Activated CD4-positive, alpha-beta T cell treated with anti-CD3 and anti-CD28 coated beads for 36 hours (primary cell): ENCODE measurements at places on chromosomes 6 and 20.

DNA sequence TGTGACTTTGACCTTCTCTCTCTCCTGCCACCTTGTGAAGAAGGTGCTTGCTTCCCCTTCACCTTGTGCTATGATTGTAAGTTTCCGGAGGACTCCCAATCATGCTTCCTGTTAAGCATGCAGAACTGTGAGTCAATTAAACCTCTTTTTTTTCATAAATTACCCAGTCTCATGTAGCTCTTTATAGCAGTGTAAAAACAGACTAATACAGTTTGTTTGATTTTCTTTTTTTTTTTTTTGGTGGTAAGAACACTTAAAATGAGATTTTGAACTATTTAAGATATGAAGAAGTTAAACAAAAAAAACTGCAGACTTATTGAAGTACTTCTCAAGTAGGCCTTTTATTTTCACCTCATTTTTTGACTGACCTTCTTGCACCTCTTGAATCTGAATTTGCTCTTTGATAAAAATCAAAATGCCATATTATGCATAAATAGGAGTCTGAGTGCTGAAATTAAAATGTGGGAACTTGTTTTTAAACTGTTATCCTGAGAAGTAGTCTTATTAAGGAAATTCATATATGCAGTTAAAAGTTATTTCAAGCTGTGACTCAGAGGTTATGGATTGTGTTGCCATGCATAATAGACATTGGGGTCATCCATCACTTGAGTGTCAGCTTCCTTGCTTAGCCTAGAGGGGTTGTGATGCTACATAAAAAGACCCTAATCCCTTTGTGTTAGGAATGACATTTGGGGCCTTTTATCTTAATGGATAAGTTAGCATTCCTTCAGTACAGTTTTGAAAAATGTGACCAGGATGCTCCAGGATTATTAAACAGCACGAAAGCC, 447.9 kb upstream of the FKBP1C start:
- no peak for DNase-seq

DNA sequence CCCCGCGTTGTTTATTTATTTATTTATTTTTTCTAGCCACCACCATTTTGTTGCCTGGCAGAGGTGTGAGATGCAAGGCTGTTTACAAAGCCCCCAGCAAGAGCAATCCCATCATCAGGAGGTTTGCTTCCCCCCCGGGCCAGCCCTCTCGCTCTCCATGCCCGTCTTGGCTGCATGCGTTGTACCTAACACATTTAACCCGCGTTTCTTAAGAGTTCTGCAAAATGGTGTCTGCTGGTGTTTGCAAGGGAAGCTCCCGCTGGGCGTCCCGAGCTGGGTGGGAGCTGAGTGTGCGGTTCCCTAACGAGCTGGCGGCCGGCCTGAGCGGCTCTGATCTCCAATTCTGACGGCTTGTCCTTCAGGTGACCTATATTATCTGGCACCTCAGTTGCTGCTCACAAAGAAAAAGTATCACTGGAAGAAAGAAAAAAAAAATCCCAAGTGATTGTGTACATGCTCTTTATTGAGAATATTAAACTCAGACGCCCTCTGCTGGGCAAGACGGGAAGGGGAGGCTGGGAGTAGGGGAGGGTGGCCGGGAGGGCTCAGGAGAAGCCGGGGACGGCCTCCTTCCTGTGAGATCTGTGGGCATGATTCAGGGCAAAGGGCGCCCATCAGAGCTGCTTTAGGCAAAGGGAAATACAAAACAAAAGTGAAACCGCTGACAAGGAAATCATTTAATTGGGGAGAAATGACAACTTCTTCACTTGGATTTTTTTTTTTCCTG, 154.8 kb downstream of the BCAS1 start:
- peak; percentile 98 for DNase-seq

- DNase-seq, result no peak
Observed at GRCh38 chr6:39834278-39834677, 42.1 kb downstream of the DAAM2 start.

GRCh38 chr20:50152394-50153152, 950 bp downstream of the PEDS1 start:
- DNase-seq, result no peak

DNA sequence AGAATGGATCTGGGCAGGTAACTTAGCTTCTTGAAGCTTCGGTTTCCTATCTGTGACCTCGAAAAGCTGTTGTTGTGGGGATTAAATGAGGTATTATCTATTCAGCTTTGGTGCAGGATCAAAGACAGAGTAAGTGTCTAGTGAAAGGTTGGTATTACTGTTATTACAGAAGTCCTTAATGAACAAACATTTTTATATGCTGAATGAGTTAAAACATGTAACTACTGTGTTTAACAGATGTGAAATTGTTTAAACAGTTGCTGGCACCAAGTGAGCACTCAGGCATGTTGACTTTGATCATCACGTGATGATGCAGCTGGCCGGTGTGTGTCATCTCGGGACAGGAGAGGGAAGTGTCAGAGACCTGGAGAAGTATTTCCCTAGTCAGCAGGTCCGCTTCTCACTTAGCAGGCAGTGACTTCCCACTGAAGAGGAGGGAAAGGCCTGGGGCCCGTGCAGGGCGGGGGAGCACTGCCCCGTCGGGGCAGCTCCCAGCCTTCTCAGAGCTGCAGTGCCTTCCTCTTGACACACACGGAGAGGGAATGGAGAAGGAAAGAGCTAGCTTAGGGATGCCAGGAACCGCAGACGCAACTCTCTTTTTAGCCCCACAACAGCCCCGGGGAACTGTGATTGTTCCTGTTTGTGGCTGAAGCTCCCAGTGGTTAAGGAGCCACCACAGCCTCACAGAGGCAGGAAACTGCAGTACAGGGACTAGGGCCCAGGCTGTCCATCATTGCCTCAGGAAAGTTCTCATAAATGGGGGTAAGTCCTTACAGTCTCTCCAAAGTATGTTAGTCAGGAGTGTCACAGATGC, 18.0 kb downstream of the TUBB2A start:
- no peak for DNase-seq

GRCh38 chr20:6051505-6051904, 2.4 kb downstream of the LRRN4 start:
- DNase-seq, result no peak

GRCh38 chr6:148738946-148739821, 7.6 kb upstream of the UST start:
- no peak for DNase-seq

DNA sequence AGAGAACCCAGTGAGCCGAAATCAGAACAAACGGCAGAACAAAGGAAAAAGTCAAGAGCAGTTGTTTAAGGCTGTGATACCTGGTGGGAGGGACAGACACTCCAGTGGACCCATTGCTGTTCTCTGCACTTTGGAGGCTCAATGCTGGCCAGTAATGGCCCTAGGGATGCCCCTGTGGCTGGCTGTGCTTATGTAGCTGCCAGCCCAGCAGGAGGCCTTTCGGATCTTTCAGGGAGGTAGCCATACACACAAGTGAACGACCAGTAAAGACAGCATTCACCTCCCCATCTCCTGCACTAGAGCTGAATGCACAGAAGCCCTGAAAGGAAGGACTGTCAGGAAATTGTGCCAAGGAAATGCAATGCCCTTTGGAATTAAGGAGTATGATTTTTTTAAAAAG, 34.3 kb downstream of the GPLD1 start:
- DNase-seq, result no peak

DNA sequence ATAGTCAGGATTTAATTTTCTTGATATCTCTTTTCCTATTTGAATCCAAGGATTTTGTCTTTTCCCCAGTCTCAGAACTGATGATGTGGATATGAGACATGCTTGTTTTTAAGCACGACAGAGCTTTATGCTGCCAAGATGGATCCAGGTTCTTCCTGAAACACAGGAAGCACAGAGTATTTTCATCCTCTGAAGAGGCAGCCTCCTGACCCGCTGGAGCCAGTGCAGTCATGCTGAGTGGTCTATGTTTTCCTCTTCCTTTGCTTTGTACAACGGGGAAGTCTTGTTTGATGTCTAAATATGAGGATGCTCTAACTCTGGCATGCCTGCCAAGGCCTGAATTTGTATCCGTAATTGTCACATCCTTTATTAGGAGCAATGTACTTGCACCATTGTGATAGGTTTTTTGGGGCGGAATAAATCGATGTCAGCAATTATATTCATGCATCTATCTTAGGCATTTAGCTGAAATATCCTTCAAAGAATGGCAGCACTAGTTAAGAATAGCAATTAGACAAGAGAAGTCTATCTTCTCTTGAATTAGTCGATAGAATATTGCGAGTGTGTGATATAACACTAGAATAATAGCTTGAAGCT, 407.1 kb upstream of the JAG1 start:
- DNase-seq, result no peak

- DNase-seq, result no peak
Observed at GRCh38 chr20:48612335-48612734, 215.5 kb downstream of the PREX1 start.

DNA sequence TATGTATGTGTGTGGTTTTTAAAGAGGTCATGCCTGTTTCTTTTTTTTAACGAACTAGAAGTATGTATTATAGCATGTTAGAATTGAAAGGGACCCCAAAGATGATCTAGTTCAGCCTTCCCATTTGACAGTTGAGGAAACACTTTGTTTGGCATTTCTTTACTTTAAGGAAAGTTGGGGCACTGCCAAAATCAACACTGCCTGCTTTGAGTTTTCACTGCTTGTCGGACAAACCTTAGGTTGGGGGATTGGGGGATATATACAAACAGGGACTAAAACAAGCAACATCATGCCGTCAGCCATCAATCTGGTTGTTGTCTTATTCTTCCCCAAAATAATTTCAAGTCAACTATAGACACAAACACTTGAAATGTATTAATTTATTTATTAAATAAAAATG, 14.1 kb upstream of the CALHM6 start:
- DNase-seq, result no peak

- no peak for DNase-seq
Observed at GRCh38 chr6:17905611-17906592, 81.5 kb downstream of the KIF13A start.

GRCh38 chr20:53284256-53284655, 309.4 kb downstream of the ZNF217 start:
- DNase-seq, result no peak

DNA sequence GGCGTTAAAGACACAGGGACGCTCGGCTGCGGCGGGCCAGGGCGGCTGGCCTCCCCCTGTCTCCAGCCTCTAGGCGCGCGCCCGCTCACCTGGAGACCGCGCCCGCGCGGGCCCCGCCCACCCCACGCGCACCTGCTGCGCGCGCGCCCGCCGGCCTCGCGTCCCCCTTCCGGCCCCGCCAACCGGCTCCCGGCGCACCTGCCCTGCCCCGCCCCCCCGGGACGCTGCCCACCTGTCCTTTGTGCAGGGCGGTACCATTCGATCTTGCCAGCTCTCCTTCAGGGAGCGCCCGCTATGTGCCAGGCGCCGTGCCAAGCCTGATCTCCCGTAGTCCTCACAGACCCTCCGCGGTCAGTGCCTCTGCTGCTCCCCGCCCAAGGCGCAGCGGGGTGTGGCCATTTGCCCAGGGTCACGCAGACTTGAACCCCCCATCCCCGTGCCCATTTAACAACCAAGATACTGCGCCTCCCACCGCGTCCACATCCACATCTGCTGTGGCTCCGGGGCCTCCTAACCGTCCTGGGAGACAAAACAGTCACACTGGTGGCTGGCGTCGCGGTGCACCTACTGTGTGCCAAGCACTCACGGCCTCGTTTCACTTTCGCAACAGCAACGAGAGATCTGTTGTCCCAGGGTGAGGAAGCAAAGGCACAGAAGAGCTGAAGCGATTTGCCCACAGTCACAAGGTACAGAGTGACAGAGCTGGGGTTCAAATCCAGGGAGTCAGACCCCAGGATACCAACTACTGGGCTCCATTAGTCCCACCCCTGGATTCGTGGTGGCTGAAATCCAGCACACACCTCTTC, 48.1 kb downstream of the NOL4L start:
- peak; percentile 78 for DNase-seq

DNA sequence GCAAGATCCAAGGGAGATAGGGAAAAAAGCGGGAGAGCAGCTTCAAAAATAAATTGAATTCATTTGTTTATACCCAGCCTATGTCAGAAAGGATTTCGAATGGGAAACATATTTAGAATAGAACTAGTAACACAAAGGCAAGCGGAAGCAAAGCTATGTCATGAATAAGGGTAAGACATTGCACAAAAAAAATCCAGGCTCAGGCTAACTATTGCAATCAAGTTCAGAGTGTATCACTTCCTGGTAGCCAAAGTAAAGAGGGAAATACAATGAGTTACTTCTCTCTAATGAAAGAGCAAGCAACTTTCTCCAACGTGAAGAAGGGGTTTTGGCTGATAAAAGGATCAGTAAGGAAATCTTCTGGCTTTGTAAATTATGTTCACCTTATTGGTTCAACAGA, 212.8 kb downstream of the ZMYND8 start:
- no peak for DNase-seq

GRCh38 chr6:150531957-150532356, 67.7 kb upstream of the PLEKHG1 start:
- no peak for DNase-seq

- DNase-seq, result no peak
Observed at GRCh38 chr6:71656121-71656520, 230.2 kb upstream of the RIMS1 start.

- DNase-seq, result no peak
Observed at GRCh38 chr6:167648501-167649278, 178.0 kb upstream of the AFDN start.

DNA sequence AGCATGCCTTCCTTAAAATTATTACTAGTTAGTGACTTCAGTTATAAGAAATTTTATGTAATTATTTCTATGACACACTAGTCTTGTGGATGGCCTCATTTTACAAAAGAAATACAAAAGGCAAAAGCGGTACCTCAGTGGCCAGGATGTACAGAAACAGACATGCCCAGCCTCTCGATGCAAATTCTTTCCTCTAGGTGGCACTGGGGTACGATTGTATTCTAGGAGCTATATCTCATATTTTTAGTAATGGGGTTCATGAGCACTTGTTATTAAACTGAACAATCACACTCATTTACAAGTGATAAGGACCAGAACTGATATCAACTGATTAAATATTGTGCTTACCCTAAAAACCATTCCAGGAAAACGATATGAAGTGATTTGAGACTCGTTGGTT, 59.8 kb downstream of the SOD2 start:
- DNase-seq, result peak; percentile 11

DNA sequence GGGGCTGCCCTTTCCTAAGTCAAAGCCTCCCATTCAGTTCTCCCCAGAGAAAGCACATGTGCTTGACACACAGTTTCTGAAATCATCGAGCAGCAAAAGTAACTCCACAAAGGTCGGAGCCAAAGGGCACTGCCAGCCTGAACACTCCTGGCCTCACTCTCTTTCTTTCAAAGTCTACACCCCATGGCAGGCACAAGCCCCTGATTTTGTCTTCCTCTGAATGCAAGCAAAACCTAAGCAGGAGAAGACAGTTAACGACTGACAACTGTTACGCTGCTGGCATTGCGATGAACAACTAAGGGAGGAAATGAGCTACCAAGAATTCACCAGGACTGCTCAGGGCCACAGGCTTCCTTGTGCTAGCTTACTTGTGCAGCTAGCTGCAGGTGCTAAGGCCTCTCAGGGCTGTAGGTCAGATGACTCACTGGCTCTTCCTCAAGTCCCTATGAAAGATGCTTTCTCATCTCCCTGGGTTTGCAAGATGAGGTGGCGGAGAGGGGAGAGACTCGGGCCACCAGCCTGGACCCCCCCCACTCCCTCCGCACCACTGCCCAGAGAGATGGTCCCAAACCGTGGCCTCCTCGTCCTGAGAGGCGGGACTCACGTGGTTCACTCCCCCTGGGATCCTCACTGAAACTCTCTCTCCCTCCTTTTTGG, 208.2 kb downstream of the DLL1 start:
- peak; percentile 23 for DNase-seq

GRCh38 chr6:108838101-108838717, 10.0 kb upstream of the ARMC2 start:
- no peak for DNase-seq

- no peak for DNase-seq
Observed at GRCh38 chr6:128209771-128210170, 308.9 kb upstream of the THEMIS start.
